ENCODE measurements at places on chromosomes 13 and 19. TPM values are rescaled to one million over a fixed set of nuclear protein-coding genes. Genes with fewer than 3 reads are reported as not detected.

Gene LMTK3
- under 0.01 TPM for total RNA-seq

Gene KRTDAP
- total RNA-seq, result not detected

Gene ZNF135
- total RNA-seq, result 0.34 TPM

Gene MAST1
- 0.76 TPM for total RNA-seq

Gene SIAH3
- total RNA-seq, result not detected

Gene KIR3DL2
- total RNA-seq, result not detected

Gene GPR4
- 0.86 TPM for total RNA-seq

Gene CFAP97D2
- not detected for total RNA-seq
